IPS DF 6.9 (cell line): ENCODE measurements at places on chromosomes 3 and 15.
A peak's percentile ranks its signal among the peaks of the same experiment; 100 is the strongest.

- DNase-seq, result no peak
These were observed 129.1 kb downstream of the HCN4 start for GRCh38 chr15:73239564-73240215.

DNA sequence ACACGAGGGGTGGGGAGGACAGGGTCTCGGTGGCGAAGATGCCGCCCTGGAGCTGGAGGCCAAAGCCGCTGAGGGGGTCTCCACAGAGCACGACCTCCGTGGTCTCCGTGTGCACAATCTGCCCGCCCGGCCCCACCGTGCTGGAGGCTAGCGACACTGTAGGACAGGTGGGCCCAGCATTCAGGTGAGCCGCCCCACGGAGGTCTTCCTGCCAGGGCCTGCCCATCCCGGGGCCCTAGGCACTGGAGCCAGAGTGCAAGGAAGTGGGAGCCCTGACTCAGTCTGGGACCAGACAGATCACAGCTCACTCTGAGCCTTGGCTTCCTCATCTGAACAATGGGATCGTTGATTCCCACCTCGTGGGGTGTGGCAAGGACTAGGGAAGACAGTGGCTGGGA lies 25.8 kb downstream of the GRIP2 start:
- DNase-seq, result no peak

DNA sequence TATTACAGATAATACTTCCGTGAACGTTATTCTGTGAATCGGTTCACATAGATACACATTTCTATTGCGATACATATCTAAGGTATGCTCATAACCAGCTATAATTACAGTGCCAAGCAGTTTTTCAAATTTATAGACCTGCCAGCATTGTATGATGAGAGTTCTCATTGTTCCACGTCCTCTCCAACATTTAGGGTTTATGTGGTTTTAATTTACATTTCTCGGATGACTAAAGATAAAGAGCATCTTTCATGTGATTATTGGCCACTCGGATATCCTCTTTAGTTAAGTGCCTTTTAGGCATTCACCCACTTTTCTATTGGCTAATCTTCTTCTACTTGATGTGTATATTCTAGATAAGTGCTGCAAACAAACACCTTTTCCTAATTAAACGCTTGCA lies 134.7 kb upstream of the CCDC54 start:
- no peak for DNase-seq

- DNase-seq, result no peak
These were observed 239.2 kb upstream of the UMPS start for GRCh38 chr3:124491098-124491497.

DNA sequence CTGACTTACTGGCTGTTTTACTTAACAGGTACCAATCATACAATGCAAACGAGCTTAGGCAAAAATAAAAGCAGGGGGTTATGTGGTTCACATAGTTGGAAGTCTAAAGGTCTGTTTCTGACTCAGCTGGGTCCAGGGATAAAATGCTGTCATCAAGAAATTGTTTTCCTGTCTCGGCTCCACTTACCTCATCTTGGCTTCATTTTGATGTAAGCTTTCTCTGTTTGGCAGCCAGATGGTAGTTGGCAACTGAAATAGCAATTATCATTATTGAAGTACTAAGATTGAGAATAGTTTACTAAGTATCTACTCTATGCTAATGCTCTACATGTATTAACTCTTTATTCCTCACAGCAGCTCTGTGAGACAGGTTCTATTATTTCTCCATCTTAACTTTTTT lies 36.8 kb upstream of the CNTN3 start:
- DNase-seq, result no peak

GRCh38 chr15:89542369-89542768 lies 32.9 kb upstream of the TICRR start:
- DNase-seq, result no peak

- no peak for DNase-seq
These were observed 506.4 kb upstream of the THBS1 start for GRCh38 chr15:39074341-39074985.

DNA sequence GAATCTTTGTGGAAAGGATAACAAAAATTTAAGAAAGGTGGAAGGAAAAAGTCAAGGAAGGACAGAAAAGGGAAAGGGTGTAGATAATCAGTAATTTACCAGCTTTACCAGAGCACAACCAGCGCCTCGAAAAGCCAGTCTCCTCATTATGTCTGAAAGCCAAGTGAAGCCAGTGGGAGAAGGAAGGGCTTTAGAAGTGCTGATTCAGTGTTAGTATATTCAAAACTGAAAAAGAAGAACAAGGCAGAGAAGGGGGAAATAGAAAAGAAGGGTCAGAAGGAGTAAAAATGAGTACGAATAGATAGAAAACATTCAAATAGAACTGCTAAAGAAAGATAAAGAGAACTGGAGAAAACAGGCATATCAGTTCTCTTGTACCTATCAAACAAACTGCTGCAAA lies 4.1 kb downstream of the PBRM1 start:
- DNase-seq, result no peak

- DNase-seq, result no peak
These were observed 17.2 kb downstream of the RASGRF1 start for GRCh38 chr15:79073336-79073735.

DNA sequence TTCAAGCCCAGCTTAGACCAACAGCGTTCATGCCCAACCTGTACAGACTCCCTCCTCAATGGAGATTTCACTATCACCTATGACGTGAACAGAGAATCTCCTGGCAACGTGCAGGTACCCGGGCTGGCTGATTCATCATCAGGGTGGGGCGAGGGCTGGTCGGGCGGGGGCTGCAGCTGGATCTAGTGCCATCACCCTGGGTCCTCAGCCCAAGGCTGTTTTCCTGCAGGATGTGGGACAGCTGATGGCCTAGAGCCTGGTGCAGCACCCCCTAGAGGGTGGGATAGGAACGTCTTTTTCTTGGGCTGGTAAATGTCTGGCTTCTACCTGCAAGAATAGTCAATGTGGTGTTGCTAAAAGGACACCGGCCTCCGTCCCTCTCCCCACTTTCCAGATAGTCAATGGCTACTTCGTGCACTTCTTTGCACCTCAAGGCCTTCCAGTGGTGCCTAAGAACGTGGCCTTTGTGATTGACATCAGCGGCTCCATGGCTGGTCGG lies 4.4 kb downstream of the ITIH3 start:
- DNase-seq, result peak; percentile 43

- DNase-seq, result no peak
These were observed 31.3 kb downstream of the RPN1 start for GRCh38 chr3:128619146-128619890.

- peak; percentile 35 for DNase-seq
These were observed 436.1 kb downstream of the CHL1 start for GRCh38 chr3:632571-633170.

GRCh38 chr3:69063636-69064035 lies 11.5 kb upstream of the TMF1 start:
- no peak for DNase-seq

DNA sequence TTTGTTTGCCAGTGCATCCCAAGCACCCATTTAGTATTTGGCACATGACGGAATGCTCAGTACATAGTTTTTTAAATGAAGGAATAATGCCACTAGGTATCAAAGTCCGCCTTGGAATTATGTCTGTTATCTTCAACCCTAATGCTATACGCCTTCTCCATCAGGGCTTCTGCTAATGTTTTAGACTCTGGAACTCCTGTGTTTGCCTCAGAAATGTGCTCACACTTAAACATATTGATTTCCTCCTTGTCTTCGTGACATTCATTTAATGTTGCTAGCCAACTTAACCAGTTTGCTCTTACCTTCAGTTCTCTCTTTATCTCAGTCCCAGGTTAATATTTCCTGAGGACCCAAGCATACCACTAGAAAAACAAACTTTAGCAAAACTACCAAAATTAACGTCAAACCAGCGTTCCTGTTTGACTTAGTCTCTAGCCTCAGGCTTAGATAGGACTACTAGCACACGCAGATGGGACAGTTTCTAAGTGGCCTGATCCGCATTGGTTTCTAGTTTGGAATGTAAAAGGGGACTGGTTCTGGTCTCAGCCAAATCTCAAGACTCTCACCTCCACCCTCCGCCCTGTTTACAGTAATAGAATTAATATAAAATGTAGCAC lies 81.4 kb downstream of the IL1RAP start:
- DNase-seq, result no peak

DNA sequence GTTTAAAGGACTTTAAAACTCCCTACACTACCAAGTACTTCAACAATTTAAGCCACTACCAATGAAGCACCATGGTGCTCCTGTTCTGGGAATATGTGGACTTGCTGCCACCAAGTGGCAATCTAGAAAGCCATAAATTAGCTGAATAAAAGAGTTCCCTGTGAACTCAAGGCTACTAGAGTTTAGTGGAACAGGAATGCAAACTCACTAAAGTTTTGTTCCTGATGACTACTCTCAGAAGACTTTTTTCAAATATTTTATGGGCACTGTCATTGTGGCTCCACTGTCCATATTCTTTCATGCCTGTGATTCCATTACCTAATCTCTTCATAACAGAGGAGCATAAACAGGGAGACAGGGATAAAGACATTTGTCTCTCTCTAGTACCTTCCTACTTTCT lies 63.9 kb downstream of the TMCC1 start:
- DNase-seq, result peak; percentile 16

DNA sequence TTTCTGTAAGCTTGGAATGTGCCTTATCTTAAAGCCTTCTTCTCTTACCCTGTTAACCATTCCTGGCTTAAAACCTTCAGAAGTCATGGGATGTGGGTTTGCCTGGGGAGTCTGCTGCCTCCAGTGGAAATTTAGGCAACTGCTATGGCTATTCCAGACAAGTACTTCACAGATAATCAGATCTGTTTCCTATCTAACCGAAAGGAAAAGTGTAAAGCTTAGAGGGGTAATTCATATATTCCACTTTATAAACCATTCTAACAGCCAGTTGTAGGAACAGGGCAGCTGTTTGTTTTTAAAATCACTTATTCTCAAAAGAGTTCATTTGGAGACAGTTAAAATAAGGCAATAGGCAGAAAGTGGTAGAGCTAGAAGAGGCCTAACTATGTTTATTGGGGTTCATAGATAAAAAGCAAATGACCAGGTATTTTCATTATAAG lies 219.9 kb downstream of the TCF12 start:
- peak; percentile 43 for DNase-seq

- DNase-seq, result no peak
These were observed 622.8 kb upstream of the AGTR1 start for GRCh38 chr3:148074946-148075345.

DNA sequence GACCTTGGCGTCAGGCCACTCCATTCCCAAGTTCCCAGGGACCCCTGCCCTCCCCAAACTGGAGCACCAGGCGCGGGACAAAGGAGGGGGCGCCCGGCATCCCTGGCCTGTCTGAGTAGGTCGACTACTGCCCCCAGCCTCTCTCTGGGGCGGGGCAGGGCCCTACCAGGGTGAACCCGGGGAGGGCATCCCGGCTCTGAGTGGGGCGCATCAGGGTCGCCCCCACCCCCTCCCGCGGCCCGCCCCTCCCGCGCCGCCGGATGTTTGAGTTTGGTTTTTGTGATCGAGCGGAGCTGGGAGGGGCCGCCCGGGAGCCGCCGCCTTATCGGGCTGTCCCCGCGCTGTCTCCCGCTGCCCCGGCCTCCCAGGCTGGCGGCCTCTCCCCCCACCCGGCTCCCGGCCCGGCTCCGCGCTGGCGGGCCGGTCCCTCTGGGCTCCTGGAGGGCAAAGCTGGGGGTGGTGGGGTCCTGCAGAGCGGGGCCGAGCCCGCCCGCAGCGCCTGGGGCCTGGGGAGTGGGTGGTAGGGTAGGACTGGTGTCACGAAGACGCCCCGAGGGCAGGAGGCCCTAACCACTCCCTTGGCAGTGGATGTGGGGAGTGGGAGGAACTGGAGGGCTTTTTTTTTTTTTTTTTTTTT lies 47.2 kb upstream of the SMAD6 start:
- DNase-seq, result no peak

DNA sequence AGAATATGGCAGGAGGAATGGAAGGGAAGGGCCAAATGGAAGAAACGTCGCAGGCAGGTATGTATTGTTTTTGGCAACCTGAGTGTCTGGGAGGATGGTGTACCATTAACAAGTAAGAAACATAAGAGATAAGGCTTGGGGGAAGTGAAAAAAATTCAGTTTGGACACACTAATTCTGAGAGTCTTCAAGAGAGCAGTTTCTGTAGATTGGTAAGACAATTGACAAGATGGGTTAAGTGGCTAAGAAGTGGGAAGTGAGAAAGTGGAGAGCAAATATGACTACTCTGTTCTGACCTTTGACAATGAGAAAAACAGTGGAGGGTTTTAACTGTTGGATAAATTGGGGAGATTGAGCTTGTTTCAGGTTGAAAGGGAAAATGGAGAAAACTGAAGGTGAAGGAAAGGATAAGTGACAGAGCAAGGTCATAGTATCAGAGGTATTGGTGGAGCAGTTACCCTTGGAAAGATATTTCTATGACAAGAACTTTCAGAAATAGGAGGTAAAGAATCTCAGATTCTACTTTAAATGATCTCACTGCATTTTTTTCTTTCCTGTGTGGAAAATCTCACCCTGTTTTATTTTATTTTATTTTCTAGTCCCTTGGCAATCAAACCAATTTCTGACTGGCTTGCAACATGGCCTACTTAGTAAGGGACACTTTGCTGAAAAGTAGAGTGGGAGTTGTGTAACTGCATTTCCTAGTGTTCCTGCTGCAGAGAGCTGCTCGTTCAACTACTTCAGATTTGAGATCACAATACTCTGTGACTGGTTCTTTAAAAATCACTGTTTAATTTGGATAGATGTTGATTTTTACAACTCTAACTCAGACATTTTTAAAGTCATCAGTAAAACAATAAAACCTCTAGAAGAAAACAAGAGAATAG lies 23.1 kb upstream of the GABPB1 start:
- no peak for DNase-seq

GRCh38 chr3:139006051-139006716 lies at the start of gene PRR23A:
TSS of gene PRR23A (minus strand) at chr3:139006268. CDS start at chr3:139006268, 0 bp downstream.
- DNase-seq, result no peak

DNA sequence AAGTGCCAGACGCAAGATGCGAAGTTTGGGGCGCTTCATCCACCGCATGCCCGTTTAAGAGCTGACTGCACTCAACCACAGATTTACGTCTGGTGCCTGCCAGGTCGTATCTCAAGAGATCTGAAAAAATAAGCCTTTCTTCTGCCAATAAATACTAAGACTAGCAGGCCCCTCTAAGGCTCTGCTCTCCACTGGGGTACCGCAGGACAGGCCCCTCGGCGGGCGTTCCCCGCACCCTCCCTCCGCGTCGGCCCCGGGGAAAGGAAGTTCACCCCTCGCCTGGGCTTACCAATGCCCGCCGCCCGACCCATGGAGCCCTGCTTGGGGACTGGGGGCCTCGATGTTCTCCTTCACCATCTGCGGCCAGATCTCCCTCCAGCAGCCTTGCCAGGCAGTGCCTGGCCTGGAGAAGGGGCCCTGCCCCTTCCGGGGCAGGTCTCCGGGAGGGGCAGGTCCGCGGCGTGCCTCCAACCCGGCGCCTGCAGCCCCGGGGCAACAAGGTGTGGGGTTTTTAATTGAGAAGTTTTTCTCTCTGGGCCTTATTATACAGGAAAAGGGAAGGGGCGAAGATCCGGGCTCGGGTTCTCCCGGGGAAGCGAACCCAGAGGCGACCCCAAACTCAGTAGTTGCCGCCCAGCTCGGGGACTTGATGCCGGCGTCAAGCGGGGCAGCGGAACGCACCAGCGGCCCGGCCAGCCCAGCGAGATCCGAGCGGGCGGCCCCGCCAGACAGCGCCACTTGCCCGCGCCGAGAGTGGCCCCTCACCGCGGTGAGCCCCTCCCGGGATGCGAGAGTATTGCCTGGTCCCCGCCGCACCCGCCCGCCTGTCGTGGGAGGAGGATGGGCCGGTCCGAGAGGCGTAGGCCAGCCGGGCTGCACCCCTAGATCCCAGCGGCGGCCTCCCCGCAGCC lies 735 bp downstream of the GOLGA8B start:
- no peak for DNase-seq

- DNase-seq, result peak; percentile 31
These were observed 90.2 kb downstream of the ANP32A start for GRCh38 chr15:68730471-68730919.

- DNase-seq, result no peak
These were observed 58.1 kb downstream of the TMEM39A start for GRCh38 chr3:119405315-119405714.

GRCh38 chr15:42672444-42672843 lies 64.5 kb downstream of the CDAN1 start:
- no peak for DNase-seq
